NCI-H460 (cell line): ENCODE measurements at places on chromosomes 3 and 15. TPM values are rescaled to one million over a fixed set of nuclear protein-coding genes. Genes with fewer than 3 reads are reported as not detected.

- DNase-seq = no peak
Measured at GRCh38 chr3:122890077-122890719, 95.3 kb downstream of the SLC49A4 start.

- DNase-seq = no peak
Measured at GRCh38 chr3:197584733-197585132, 29.0 kb upstream of the BDH1 start.

DNA sequence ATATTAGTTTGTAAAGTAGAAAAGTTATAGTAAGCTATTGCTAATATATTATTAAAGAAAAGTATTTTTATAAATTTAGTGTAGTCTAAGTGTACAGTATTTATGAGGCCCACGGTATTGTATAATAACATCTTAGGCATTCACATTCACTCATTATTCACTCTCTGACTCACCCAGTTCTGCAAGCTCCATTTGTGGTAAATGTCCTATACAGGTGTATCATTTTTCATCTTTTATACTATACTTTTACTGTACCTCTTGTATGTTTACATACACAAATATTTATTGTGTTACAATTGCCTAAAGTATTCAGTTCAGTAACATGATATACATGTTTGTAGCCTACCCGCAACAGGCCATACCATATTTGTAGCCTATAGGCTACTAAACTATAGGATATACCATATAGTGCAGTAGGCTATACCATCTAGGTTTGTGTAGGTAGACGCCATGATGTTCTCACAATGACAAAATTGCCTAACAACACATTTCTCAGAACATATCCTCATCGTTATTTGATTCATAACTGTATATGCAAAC lies 246.8 kb upstream of the ALCAM start:
- no peak for DNase-seq

DNA sequence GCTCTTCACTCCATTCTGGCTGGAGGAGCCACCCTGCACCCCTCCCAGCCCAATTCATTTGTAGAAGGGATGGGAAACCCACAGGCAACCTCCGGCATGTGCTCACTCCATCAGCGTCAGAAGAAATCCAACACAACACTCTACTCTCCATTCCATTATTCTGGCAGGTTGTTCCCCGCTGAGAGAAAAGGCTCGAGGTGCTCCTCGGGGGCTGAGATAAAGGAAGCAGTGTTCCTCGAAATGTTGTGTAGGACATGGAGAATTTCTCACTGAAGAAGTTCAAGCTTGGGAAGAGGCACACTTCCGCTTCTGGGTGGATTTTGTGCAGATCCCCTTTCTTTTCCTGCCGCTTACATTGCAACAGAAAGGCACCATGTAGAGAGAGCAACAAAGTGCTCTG lies 355.0 kb upstream of the CFAP20DC start:
- no peak for DNase-seq

DNA sequence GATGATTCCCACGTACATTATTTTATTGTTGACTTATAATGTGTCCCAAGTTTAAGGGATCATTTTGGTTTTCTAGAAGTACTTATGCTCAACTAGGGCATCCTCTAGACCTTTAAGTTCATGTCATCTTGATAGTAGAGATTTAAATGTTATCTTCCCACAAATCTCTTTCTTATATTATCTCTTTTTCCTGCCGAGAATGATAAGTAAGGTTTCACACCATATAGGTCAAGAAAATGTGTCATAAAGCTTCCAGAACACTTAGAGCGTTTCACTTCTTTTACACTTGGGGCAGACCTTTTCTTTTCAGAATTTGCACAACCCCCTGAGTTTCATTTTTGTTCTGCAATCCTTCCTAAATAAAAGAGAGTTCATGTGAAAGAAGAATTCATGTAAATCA lies 142.0 kb upstream of the CBLB start:
- DNase-seq = no peak

DNA sequence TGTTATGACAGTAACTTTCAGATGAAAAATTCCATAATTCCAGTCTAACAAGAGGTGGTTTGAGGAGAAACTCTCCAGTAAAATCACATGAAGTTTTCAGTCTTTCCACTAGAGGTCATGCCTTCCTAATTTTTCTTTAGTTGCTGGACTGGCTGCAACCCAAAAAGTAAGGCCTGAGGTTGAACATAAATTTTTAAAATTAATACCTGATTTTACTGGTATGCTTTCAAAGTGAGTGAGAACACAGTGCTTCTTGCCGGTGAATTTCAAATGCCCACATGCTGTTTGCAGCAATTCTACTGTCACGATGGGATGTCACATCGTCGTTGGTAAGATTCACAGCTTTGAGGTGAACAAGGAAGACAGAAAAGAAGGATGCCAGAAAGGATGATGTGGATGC lies 89.0 kb upstream of the FGF12 start:
- DNase-seq = peak; percentile 48

DNA sequence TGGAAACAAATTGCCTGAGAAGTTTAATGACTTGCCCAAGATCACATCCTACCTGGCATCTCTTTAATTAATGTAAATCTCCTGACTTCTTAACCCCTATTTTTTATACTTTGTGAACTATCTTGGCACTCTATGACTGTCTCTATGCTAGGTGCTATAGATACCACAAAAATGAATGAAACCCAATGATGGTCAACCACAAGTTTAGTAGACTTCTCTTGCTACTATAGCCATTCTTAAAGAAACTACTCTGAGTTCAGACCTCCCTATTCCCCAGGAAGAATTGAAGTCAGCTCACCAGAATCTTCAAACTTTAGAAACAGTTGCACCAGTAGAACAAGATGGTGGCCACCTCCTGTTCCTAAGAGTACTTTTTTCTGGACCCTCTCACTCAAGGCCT lies 191.1 kb downstream of the RSL24D1 start:
- DNase-seq = no peak

- no peak for DNase-seq
Measured at GRCh38 chr3:13193320-13194284, 120.4 kb upstream of the IQSEC1 start.

GRCh38 chr15:51970132-51970817 lies 1.3 kb downstream of the LEO1 start:
- no peak for DNase-seq

DNA sequence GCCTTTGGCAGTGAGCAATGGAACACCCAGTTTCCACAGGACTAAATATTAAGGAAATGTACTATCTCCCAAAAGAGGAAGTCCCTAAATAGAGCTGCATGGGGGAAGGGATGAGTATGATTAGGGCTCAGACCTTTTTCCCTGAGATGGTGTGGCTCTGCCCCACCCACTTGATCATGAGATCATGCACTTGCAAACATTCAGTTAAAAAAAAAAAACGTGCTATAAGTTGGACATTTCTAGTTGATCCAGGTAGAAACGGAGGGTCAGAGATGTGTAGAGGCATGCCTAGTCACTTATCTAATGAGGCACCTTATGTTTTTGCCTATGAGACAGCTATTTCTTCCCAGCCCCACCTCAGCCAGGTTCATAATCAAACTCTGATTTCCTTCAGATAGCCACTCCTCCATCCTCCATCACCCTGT lies 24.5 kb upstream of the SSR3 start:
- no peak for DNase-seq

- no peak for DNase-seq
Measured at GRCh38 chr15:89377842-89378295, 43.2 kb upstream of the POLG start.

DNA sequence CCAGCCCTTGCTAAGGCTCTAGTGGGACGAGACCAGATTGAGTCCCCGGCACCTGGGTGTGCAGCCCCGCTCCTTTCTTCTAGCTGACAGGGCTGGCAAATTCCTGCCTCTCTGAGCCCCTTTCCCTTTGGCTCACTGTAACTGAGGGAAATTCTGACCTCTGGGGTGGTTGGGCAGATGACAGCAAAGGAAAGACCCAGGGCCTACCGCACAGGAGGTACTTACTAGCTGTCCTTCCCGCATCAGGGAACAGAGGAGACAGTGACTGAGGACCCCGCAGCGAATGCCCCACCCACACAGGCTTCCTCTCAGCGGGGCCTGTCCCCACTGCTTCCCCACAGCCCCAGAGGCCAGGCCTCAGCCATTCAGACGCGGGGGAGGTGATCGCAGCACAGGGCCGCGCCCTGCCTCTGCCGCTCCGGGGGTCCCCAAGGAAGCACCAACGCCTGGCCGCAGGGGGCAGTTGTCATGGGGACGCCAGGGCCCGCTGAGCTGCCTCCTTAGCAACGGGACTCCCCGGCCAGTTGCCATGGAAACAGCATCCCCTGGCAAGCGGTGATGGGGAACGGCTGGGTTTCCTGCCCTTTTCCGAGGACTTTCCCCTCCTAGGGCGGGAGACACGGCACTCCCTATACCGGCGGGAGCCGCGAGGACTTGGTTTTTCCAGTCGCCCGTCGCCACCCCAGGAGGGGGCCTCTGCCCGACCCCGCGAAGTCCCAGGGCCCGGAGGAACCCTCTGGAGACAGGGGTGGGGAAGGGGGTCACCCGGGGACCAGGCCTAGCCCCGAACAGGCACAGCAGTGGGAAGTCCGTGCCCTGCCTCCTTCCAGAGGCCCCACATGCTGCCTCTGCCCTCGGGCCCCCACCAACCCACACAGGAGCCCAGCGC lies 50.1 kb downstream of the HCN4 start:
- no peak for DNase-seq

GRCh38 chr15:83207009-83207659 lies 489 bp downstream of the HDGFL3 start:
- no peak for DNase-seq

CCR8 gene
- not detected in 2 replicates for total RNA-seq

- DNase-seq = no peak
Measured at GRCh38 chr3:111846717-111847116, 12.3 kb upstream of the PHLDB2 start.

DNA sequence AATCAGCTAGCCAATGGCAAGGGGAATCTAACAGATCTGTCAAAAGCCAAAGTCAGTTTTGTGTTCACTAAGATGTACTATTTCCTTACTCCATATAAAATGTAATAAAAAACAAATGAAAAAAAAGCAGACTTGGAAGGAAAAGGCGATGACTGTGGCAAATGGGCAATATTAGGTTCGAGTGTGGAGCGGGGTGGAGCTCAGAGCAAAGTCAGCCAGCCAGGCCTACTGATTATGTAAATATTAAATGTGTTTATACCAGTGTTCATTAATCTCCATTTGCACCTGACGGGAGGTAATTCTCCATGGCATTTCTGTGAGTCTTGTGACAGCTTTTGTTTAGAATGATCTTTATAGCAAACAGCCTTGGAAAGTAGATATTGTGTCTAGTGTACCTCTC lies 96.2 kb upstream of the KCNMB2 start:
- no peak for DNase-seq

TEX55 gene
- not detected in 2 replicates for total RNA-seq

DNA sequence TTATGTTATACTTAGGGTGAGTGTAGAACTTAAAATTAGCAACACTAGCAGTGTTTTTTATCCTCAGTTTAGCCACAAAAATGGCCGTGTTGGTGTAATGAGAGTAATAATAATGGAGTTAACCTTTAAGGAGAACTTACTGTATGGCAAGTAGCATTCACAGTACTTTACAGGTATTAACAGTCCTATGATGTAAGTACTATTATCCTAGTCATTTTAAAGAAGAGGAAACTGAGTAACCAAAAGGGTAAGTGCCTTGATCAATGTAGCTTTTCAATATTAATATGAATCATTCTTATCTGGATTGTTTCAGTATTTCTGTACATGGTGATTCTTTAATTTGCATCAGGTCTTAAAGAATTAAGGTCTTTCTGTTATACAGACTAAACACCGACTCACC lies 170.3 kb downstream of the CD47 start:
- no peak for DNase-seq

DNA sequence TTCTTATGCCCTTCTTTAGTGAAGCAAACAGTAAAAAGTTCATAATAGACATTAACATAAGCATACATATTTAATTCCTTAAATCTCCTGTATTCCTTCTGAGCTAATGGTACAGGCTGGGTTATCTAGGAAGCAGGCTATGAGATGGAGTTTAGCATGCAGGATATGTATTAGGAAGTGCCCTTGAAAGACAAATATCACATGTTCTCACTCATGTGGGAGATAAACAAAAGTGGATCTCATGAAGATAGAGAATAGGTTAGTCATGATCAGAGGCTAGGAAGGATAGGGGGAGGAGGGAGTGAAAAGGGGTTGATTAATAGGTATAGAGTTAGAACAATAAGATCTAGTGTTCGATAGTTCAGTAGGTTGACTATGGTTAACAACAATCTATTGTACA lies 105.4 kb downstream of the CLASP2 start:
- DNase-seq = no peak

GRCh38 chr3:72355168-72355567 lies 493.1 kb downstream of the SHQ1 start:
- DNase-seq = no peak

DNA sequence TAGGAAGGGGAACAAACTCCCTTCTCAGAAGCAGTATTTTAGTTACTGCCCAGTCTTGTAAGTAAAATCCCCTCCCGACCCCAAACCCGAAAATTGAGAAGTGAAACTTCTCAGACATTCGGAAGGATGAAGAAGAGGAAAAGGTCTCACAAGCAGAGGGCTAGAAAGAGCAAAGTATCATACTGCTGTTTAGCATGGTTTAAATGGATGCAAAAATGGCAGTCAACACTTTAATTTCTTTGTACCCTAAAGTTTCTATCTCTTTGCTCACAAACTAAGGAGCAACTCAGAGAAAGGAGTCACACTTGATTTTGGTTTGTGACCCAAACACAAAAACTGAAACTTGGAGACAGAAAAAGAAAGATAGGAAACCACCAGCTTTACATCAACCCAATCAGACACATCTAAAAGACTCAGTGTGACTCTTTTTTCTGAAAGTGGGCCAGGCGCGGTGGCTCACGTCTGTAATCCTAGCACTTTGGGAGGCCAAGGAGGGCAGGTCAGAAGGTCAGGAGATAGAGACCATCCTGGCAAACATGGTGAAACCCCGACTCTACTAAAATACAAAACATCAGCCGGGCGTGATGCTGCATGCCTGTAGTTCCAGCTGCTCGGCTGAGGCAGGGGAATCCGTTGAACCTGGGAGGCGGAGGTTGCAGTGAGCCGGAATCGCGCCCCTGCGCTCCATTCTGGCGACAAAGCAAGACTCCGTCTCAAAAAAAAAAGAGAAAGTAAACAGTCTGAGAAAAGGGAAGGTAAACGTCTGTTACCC lies 63.2 kb upstream of the ATP11B start:
- DNase-seq = no peak

DNA sequence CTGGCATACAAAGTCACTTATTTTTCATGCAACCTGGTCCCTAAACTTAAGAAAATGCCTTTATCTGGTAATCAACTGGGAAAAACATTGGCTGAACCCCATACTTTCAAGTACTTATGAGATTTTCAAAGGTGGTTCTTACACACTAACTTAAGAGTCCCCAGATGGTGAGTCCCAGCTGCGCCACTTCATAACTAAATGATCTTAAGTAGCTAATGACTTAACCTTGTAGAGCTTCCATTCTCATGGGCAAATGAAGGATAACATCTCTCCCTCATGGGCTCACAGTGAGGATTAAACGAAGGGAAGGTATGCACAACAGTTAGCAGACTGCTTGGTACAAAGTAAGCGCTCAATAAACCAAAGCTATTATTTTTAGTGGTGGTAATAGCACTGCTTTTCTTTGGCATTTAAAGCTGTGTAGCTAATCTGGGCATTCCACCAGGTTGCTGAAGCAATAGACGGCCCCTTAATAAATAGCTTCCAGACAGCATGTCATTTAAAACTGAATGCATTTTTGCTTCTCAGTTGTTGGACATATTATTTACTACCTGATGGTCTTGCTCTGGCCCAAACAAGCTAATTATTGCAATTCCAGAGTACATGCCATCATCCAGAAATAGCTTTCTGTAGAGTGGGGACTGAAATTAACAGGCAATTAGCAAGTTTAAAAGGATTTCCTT lies 55.4 kb downstream of the LIPC start:
- no peak for DNase-seq
